ENCODE measurements at places on chromosomes 7 and 10.

- DNase-seq = no peak
These were observed 1.6 kb downstream of the C1GALT1 start for GRCh38 chr7:7183838-7184463.

- DNase-seq = no peak
These were observed at the start of gene VWC2 for GRCh38 chr7:49773218-49773935. Gene VWC2 (plus strand): TSS chr7:49773638. CDS start chr7:49775436, 1,798 bp downstream.

- peak; percentile 88 for DNase-seq
These were observed 27.1 kb downstream of the LRRC20 start for GRCh38 chr10:70355051-70356021.

- no peak for DNase-seq
These were observed 59.0 kb downstream of the MET start for GRCh38 chr7:116731023-116731395.

- peak; percentile 5 for DNase-seq
These were observed 686 bp upstream of the MIOS start for GRCh38 chr7:7565746-7566650.

DNA sequence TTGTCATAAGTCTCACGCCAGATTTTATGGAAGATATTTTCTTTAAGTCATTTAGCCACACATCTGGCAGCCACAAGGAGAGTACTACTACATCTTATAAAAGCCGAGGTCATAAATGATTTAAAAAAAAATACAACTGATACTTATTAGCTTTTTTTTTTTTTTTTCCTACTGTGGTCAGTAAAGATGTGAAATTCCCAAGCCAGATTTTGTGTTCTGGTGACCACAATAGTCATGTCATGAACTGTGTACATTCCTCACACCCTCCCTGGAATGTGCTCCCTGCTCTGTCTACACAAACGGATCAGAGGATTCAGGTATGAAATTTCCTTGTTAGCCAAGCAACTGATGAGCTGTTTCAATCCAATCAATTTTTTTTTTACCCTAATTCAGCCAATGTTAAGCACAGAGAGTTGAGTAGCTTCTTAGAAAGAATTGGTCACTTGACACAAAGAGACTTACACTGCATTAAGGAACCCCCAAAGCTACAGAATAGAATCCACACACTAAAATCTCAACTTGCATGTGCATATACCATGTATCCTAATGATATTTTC, 54.7 kb downstream of the CHRM2 start:
- no peak for DNase-seq

GRCh38 chr7:32611201-32612099, 116.2 kb downstream of the AVL9 start:
- DNase-seq = no peak

GRCh38 chr10:29723726-29724125, 89.0 kb upstream of the SVIL start:
- peak; percentile 20 for DNase-seq

DNA sequence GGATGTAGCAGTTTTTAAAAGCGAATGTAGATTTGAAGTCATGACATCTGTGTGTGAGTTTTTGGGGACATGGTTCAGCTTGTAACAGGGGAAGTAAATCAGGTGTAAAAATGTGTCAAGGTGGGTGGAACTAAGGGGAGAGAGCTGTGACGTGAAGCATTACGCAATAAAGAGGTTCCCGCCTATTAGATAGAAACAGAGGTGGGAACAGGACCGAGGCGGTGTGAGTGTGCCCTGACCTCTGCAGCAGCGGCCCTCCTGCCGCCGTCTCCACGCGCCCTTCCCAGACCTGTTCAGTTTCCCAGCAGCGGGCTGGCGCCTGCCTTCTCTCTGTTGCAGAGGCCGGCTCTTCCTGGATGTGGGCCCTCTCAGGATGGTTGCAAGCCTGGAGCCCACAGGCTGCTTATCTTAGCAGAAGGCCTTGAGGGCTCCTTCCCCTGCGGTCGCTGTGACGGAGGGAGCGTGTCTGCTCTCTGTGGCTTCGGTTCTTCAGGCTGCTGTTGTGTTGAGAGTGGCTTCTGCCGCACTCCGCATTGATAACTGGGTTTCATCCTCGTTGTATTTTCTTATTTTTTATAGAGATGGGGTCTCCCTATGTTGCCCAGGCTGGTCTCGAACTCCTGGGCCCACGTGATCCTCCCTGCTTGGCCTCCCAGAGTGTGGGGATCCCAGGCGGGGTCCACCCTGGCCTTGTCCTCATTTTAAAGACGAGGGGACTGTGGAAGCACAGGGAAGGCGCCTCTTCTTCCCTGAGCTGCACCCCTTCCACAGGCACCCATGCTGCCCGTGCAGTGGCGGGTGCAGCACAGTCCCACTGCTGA, 65.0 kb downstream of the DNAJB6 start:
- DNase-seq = no peak

DNA sequence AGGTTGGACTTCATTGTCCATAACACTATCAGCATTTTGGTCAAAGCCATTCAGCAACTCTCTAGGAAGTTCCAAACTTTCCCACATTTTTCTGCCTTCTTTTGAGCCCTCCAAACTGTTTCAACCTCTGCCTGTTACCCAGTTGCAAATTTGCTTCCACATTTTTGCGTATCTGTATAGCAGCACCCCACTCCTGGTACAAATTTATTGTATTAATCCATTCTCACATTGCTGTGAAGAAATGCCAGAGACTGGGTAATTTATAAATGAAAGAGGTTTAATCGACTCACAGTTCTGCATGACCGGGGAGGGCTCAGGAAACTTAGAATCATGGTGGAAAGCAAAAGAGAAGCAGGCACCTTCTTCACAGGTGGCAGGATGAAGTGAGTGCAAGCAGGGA, 198.8 kb downstream of the MTERF1 start:
- no peak for DNase-seq

DNA sequence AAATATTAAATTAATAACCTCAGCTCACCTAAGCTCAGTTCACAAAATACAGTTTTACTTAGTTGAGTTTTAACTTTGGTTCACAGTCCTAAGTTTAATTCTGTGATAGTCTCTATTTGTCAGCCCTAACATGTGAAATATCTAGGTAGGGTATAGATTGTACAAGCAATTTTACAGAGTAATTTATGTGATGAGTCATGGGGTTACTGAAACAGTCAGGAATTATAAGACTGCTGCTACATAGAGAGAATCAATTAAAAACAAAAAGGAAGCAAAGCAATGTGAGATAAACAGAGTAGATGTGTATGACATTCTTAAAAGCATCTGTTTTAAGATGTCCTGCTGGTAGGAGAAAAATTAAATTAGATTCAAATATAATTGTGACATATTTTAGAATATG, 1018.2 kb upstream of the KCND2 start:
- DNase-seq = no peak

DNA sequence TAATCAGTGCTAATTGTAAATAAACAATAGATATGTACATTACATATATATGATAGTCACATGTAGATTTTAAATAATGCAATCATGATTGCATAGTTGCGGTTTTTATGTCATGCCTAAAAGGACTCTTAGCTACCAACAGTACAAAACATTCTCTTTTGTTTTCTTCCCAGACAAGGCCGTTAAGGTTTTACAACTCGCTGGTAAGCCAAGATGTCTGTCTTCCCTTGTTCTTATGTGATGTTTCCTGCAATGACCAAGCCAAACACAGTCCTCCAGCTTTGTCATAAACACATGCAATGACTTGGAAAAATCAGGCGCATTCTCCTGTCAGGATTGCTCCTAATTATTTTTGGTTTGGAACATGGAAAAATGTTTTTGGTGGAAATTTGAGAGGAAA, 192.3 kb upstream of the GLI3 start:
- no peak for DNase-seq

- DNase-seq = peak; percentile 57
These were observed 19.6 kb downstream of the GIMAP4 start for GRCh38 chr7:150586785-150587152.

GRCh38 chr10:131231323-131231964, 80.1 kb downstream of the TCERG1L start:
- DNase-seq = no peak

- no peak for DNase-seq
These were observed 56.7 kb downstream of the LRRC4 start for GRCh38 chr7:127974446-127975035.

DNA sequence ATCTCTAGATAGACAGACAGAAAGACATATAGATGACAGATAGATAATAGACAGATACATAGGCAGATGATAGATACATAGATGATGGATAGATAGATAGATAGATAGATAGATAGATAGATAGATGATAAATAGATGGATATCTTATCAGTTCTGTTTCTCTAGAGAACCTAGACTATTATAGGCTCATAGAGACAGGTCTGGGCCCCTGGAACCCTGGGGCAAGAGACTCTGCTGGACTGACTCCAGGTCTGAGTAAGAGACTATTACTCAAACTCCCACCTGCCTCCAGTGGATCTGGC, 58.3 kb downstream of the FRMPD2 start:
- no peak for DNase-seq

GRCh38 chr7:27996141-27996540, 184.5 kb downstream of the JAZF1 start:
- no peak for DNase-seq

- DNase-seq = no peak
These were observed at the start of gene CAMK2B for GRCh38 chr7:44325201-44325671. Gene CAMK2B (minus strand): TSS chr7:44325594. CDS start chr7:44325421, 173 bp downstream.

- DNase-seq = peak; percentile 8
These were observed 94.9 kb upstream of the KCNIP2 start for GRCh38 chr10:101938305-101939007.

All from CD14-positive monocyte (primary cell).